ENCODE measurements at places on chromosomes 1 and 21.

DNA sequence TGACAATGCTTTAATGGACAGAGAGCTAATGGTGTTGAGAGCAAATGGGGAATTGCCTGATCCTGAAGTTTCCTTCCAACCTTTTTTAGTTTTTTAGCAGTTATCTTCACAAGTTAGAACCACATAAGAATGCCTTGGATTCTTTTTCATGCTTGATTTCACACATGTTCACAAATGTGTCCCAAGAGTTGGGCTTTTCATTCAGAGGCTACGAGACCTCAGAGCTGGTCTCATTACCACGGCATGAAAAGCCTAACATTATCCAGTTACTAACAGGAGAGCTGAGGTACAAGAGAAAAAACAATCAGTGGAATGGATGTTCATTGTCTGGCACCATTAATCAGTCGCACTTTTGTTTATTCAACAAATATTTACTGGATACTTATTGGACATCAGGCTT lies 340.6 kb downstream of the ZNF326 start:
- no peak for DNase-seq

GRCh38 chr1:14826172-14826636 lies 227.7 kb downstream of the KAZN start:
- DNase-seq = no peak

GRCh38 chr1:232317350-232317749 lies 312.6 kb downstream of the SIPA1L2 start:
- DNase-seq = no peak

GRCh38 chr1:200872446-200873115 lies at the start of gene GPR25:
GPR25 (plus strand) TSS chr1:200872981; CDS start chr1:200873038, 57 bp downstream.
- no peak for DNase-seq

- no peak for DNase-seq
Observed at GRCh38 chr1:27257155-27257554, 22.7 kb downstream of the WDTC1 start.

DNA sequence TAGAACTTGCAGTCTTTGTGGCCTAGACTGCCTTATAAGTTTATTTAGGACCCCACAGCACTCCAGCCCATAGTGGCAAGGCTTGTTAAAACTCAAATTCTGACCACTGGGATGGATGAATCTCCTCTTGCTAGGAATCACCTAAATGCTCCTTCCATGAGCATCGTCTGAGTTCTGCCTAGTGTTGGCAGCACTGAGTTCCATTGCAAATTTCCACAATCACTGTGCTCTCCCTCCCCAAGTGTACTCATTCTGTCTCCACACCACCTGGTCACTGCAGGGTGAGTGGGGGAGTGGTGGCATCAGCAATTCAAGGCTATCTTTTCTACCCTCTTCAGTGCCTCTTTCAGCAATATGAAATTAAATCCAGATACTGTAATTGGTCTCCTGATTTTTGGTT lies 46.7 kb upstream of the PTBP2 start:
- no peak for DNase-seq

DNA sequence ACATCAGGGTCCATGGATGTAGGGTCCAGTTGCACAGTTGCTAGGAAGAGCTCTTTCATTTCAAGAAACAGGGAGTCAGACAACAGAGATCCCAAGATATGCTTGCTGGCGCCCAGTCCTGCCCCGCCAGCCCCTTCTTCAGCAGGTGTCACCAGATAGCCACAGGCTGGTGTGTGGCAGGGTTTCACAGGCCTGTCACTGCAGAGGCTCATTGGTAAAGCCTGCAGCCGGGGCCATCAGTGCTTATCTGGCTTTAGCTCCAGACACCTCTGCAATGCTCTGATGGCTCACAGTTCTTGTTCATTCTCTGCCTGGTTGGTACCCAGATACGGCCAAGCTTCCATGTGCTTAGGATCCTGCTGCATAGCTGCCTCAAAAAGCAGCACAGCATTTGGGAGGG lies 12.4 kb upstream of the ZNF124 start:
- DNase-seq = no peak

DNA sequence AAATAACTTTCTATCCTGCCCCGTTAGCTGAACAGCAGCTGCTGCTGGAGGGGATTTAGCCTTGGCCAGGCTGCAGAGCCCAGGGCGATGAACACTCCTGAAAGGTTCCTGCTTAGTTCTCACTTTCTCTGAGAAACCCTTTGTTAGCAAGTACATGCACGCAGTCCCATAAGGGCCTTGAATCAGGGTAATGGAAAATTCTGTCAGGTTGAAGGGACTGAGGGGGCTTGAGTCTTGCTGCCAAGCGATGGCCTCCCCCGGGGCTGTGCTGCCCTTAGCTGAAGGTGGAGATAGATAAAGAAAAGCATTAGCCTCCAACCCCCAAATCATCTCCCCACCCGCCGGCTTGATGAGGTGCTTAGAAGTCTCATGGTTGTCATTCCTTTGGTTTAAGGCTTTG lies 7.9 kb downstream of the GJA5 start:
- DNase-seq = no peak

Measured in stimulated activated CD4-positive, alpha-beta T cell treated with anti-CD3 and anti-CD28 coated beads, Interleukin-1b, Interleukin-23, amount 100 ng/mL, for 1 hour (primary cell).